ENCODE measurements at places on chromosomes 6 and 20.

DNA sequence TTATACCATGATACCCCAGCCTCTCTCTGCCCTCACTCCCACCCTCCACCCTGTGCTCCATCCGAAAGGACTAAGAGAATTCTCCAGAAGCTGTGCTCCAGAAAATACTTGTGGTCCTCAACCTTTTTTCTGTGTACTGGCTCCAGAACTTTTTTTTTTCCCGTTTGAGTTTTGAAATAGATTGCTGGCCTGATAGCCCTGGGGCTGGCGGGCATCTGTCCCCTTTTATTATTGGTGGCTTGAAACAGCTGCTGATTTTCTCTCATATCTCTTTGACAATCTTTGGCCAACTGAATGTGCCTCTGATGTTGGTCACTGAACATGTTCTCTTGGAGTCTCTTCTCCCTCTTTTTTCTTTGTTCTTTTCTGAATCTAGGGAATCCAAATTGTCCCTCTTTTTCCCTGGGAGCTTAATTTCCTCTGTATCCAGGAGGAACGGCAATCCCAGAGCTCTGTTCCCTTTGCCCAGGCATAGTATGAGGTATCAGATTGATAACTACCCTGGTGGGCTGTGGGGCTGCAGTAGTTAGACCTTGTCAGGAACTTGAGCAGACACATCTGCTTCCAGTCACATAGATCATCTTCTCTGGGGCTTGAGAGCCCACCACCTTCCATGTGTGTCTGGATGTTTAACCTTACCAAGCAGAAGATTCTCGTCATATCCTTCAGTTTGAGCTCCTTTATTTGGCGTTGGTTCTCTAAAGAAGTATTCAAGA, 1.6 kb downstream of the PPARD start:
- no peak for DNase-seq

GRCh38 chr6:35178012-35178411, 35.7 kb upstream of the SCUBE3 start:
- no peak for DNase-seq

DNA sequence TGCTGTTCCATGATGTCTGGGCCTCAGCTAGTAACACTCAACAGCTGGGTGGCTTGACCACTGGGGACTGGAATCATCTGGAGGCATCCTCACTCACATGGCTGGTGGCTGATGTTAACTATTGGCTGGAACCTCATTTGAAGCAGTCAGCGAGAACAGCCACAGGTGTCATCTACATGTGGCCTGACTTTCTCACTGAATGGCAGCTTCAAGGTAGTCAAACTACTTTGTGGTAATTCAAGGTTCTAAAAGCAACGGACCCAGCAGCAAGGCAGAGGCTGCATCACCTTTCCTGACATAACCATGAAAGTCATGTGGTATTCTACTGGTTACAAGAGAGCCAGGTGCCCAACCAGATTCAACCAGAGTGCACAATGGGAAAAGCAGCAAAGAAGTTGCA, 115.9 kb upstream of the DST start:
- no peak for DNase-seq

GRCh38 chr20:45039475-45039820, 61.5 kb downstream of the KCNS1 start:
- DNase-seq = no peak

GRCh38 chr6:47822856-47823554, 41.2 kb downstream of the OPN5 start:
- DNase-seq = no peak

DNA sequence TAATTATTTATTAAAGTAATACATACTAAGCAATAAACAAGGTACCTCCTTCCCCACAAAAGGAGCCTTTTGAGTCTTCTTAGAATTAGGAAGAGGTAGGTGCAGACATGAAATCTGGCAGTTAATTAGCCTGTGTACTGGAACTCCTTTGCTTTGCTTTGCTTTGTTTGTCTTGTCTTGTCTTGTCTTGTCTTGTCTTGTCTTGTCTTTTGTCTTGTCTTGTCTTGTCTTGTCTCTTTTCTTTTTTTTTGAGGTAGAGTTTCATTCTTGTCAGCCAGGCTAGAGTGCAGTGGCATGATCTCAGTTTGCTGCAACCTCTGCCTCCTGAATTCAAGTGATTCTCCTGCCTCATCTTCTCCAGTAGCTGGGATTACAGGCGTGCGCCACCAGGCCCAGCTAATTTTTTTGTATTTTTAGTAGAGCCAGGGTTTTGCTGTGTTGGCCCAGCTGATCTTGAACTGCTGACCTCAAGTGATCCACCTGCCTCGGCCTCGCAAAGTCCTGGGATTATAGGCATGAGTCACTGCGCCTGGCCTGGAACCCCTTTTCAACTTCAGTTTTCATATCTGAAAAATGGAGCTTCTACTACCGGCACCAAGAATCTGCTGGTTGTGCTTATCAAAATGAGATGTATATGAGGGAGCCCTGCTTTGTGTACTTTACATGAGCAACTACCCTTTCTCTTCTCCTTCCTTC, 301.2 kb downstream of the CDKAL1 start:
- peak; percentile 35 for DNase-seq

- DNase-seq = peak; percentile 60
These were observed 1.9 kb downstream of the SLC32A1 start for GRCh38 chr20:38725931-38726803.

DNA sequence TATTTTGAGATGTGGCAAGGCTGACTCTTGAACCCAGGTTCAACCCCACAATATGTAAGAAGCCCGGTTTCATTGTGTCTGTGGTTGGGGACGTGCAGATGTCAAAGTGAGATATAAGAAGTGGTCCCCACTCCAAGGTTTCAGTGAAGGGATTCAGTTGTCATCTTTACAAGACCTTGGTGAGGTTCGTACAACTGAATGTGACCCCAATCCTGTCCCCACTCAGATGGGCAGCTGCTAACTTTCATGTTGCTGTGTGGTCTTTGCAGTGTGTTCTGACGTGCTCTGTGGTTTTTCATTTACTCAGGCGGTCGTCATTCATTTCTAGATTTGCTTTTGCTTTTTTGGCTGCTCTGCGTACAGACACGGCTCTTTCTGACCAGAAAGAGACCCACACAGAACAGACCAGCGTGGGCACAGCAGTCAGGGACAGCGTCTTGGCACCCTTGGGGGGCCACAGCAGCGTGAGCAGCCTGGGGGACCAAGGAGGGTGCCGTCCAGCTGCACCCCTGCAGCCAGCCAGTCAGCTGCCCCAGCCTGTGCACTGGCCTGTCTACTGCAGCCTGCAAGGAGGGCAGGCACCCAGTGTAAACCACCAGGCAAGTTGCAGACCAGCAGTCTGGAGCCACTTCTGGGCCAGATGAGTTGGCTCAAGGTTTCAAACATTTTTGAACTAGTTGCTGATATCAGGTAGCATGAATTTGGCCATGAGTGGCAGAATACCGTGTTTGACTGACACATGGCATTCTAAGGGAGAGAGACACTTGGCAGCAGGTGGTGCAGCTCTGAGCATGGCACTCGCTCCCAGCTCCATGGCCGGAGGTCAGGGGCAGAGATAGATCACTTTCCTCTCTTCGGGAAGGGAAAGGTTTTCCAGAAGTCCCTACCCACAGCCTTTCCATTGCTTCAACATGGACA, 49.4 kb upstream of the IRF4 start:
- DNase-seq = no peak

- DNase-seq = no peak
These were observed 202.0 kb downstream of the CENPW start for GRCh38 chr6:126541806-126542491.

DNA sequence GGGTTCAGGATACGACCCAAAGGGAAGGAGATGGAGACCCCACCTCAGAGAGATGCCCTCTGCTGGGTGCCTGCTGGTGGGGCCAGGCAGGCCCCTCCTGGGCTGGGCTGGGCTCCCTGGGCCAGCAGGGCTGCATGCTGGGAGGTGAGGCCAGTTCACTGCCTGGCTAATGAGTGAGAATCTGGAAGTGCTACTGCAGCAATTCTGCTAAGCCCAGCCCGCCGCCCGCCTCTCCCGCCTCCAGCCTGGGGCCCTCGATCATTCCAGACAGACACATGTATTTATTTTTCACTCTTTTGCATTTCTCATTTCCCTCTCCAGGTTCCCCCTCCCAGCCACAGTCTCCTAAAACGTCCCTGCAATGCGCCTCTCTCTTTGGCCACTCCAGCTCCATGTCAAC, 79.6 kb downstream of the CDH22 start:
- no peak for DNase-seq
